Ovary (tissue), 10 donors: ENCODE measurements at places on chromosomes 13 and 19.

- no peak for DNase-seq
Observed at GRCh38 chr13:84315527-84315926, 433.3 kb upstream of the SLITRK1 start.

- no peak for DNase-seq
Observed at GRCh38 chr13:50392977-50393376, 377.7 kb downstream of the KCNRG start.

- DNase-seq: no peak
Observed at GRCh38 chr13:51957377-51958216, 53.7 kb downstream of the ATP7B start.

- no peak for DNase-seq
Observed at GRCh38 chr13:68076046-68076445, 845.9 kb upstream of the PCDH9 start.

DNA sequence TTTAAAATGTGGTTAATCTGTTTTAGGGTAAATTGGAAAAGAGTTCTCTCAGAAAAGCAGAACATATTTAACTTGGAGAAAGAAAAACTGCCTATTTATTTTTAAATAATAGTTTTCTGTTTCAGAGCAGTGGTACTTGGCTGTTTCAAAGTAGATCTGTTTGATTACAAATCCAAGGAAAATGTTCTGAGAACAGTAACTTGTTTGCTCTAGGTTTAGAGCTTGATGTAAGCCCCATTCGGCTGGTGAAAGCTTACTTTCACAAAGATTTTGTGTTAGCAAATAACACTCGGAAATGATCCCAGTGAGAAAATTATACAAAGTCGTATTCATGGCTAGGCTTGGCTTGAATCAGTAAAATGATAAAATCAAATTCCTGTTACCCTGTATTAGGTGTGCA lies 395.8 kb upstream of the GPC6 start:
- DNase-seq: no peak

DNA sequence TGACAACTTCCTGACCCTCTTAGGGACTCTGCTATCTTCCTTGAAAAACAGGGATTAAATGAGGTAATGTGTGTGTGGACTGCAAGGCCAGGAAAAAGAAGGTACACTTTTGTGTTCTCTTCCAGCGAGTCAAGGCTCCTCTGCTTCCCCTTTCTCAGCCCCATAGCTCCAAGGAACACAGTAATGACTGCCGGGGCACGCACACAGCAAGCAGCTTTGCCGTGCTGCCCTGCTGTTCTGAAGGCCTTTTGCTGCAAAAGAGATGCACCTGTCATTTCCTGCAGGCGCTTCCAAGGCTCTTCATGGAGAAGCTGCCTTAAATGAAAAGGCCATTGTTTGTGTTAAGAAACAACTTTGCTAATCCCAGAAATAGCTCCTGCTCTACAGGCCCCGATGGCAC lies 84.6 kb downstream of the CYSLTR2 start:
- DNase-seq: no peak

GRCh38 chr19:9849791-9850190 lies 14.7 kb downstream of the PIN1 start:
- no peak for DNase-seq

GRCh38 chr19:29640231-29640630 lies 25.0 kb upstream of the PLEKHF1 start:
- DNase-seq: no peak

DNA sequence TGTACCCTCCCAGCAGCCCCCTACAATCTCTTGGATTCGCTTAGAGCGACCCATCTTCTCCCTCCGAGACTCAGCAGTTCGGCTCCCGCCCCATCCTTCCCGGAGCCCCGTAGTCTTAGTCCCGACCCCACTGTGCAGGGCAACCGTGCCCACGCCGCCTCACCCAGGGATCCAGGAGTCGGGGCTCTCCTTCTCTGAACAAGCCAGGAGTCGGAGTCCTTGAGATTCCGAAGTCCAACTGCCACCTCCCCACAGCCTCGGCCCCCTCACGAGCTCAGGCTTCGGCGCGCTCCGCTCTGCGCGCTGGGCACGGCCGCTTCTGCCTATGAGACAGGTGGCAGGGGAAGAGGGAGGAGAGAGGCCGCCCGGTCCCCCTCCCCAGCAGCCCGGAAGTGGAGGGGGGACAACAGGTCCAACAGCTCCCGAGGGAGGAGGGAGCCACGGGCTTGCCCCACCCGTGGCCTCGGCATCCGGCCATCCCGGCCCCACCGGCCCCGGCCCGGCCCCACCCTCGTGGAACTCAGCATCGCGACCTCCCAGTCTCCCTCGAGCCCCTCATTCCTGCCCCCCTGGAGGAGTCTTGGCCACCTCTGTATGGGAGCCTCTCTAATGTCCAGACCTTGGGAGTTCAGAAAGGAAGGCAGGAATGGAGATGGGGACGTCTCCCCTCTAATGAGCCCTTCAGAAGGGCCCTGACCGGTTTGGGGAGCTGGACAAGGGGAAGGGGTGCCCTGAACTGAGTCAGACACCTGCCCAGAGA lies at the start of gene PHLDB3:
PHLDB3 (minus strand) TSS at position 321 of the 760 bp plus-strand sequence. CDS start 628 bp downstream, outside the sequence.
- DNase-seq: peak; percentile 58

- no peak for DNase-seq
Observed at GRCh38 chr19:48670699-48671445, 1.9 kb downstream of the NTN5 start.

DNA sequence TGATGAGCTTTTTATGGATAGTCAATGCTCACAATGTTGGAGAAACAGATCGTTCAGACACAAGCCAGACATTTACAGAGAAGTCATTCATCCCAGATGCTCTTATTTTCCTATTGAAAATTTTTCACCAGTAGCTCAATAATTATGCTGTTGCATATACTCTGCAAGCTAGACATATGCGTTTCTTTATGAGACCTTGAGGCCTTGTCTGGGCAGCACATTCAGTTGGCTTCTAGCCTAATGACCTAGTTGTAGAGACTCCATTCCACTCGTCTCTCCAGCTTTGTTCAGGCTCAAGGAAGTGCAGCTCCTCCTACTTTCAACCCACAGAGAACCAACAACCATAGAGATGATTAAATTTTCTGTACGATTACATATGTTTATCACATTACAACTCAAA lies 237.7 kb downstream of the MZT1 start:
- DNase-seq: no peak

DNA sequence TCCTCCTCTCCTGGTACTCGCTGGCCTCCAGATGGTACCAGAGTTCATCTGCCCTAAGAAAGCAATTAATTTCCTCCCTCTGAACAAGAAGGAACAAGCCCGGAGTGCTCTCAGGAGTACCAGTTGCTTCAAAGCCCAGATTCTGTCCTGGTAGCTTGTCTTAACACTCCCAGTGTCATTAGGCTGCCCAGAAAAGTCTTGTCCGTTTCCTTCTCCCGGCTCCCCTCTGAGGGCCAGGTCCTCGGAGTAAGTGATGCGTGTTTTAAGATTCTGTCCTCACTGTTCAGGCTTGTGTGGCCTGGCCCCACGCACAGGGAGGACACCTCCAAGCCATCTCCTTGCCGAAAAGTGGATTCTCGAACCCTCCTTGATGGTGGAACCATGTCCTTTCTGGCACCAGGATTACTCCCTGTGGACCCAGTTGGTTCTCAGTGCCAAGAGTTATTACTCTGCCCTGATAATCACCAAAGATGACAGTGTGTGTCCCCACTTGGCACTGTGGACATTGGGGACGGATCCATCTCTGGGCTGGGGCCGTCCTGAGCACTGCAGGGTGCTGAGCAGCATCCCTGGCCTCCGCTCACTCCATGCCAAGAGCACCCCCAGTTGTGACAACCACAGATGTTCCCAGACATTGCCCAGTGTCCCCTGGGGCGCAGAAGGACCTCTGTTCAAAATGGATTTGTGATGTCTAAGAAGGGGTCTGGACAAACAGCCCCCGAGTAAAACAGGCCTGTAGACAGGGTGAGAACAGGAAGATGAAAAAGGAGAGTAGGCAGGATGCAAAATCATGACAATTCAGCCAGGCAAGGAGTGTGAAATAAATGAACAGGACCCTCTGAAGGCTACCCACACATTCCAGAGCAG lies 52.4 kb downstream of the RFX2 start:
- no peak for DNase-seq

GRCh38 chr13:93624311-93624777 lies 397.7 kb downstream of the GPC6 start:
- no peak for DNase-seq

GRCh38 chr13:73995736-73996135 lies 138.5 kb downstream of the KLF12 start:
- no peak for DNase-seq

- no peak for DNase-seq
Observed at GRCh38 chr13:94122300-94122915, 357.1 kb downstream of the DCT start.

DNA sequence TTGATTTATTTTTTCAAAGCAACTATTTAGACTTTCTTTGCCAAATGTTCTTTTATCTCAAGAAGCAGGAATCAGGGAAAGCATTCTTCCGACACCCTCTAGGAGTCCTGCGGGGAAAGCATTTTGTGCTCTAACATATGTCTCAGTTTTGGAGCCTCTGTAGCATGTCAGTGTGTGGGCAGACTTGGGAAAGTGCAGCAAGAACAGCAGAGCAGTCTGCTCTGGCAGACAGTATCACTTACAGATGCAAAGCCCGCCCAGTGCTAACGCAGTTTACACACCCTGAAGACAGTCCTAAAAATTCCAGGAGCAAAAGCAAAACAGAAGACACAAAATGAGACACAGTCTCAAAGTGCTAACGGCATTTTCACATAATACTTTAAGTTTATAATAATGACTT lies 393.5 kb downstream of the KLF12 start:
- DNase-seq: no peak

- no peak for DNase-seq
Observed at GRCh38 chr13:63737418-63737817, 2321.8 kb upstream of the PCDH20 start.

DNA sequence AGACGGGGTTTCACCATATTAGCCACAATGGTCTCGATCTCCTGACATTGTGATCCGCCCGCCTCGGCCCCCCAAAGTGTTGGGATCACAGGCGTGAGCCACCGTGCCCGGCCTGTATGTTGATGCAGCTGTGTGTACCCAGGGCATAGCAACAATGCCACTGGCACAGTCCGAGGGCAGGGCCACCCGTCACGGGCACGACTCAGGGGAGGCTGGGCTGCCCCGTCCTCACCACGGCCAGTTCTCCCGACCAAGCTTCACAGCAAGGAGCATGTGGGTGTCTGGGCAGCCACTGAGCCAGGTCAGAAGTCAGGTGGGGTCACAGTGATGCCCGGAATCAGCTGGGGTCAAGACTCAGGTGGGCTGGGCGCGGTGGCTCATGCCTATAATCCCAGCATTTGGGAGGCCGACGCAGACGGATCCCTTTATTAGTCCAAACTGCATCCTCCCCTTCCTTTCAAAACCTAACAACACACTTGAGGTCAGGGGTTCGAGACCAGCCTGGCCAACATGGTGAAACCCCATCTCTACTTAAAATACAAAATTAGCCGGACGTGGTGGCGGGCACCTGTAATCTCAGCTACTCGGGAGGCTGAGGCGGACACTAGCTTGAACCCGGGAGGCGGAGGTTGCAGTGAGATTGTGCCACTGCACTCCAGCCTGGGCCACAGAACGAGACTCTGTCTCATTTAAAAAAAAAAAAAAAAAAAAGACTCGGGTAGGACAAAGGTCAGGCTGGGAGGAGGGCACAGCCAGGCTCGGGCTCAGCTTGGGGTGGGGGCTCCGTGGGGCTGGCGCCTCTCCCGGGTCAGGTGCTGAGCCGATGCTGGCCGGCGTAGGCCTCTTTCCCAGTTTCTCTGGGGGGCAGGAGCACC lies 1.2 kb upstream of the CDC34 start:
- peak; percentile 62 for DNase-seq

GRCh38 chr19:55590617-55591016 lies 8.7 kb downstream of the FIZ1 start:
- no peak for DNase-seq

- peak; percentile 81 for DNase-seq
Observed at GRCh38 chr19:44847144-44848035, 1.3 kb downstream of the NECTIN2 start.

GRCh38 chr13:110524541-110525257 lies 36.8 kb downstream of the RAB20 start:
- no peak for DNase-seq

GRCh38 chr19:52296773-52297600 lies at the start of gene ZNF480:
TSS of gene ZNF480 (plus strand) at chr19:52297169. CDS start at chr19:52300413, 3,244 bp downstream.
- peak; percentile 91 for DNase-seq

DNA sequence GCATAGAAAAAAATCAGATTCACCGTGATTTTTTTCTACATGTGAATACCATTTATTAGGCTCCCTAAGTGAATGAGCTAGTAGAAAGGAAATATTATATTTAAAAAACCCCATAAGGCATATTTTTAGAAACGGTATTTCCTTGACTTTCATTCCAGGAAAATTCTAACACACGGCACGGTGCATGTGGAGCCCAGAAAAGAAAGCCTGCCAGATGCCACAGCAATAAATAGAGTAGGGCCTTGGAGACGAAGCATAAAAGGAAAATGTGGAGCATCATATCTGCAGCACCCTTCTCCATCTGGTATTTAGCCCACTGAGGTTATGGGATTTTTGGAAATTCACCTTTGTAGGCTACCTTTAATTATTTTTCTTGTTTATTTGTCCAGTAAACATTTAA lies 314.4 kb downstream of the ENOX1 start:
- DNase-seq: no peak

GRCh38 chr13:112759053-112759452 lies 69.2 kb downstream of the ATP11A start:
- no peak for DNase-seq

DNA sequence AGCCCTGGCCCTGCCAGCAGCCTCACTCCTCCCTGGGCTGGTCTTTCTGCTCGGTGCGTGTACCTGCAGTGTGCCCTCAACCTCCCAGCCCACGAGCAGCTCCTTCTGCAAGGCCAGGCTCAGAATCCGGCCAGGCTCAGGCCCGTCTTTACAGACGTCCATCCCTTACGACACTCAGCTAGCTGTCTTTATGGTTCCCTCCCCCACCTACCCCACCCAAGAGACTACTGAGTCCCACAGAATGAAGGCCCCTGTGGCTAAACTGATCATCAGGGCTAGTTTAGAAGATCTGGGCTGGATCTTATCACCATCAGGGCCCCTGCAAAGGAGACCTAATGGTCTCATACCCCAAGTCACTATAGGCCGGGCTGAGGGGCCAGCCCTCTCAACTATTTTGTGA lies 10.7 kb downstream of the TMEM150B start:
- no peak for DNase-seq

DNA sequence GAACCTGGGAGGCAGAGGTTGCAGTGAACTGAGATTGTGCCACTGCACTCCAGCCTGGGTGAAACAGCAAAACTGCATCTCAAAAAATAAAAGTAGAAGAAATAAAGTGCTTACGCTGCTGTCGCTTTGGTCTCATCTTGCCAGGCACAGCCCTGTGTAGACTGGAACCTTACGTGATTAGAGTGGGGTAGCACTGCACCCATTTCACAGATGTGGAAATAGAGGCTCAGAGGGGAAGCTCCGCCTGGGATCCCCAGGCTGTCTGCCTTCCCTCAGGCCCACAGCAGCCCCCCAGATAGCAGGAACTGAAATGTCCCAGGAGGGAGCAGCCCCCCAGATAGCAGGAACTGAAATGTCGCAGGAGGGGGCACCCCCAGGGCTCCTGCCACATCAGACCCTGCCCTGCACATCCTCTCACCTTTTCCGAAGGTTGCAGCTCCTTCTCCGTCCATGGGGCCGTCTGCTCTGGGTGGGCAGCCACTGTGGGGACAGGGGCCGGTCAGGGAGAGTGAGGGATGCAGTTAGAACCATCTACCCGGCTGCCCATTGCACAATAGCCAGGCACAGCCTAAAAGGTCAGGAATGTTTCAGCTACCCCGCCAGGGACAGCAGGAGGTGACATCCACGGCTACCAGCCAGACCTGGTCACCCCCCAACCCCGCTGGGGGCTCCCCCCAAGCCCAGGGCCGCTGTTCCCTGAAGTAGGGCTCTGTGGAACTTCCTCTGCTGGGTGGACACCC lies 1.9 kb downstream of the PLIN4 start:
- no peak for DNase-seq

GRCh38 chr13:42270857-42271215 lies 1.1 kb upstream of the AKAP11 start:
- no peak for DNase-seq
